ENCODE measurements at places on chromosomes 1 and 21.

- no peak for DNase-seq
Measured at GRCh38 chr21:31490443-31490842, 146.4 kb upstream of the TIAM1 start.

- DNase-seq: no peak
Measured at GRCh38 chr21:31288191-31288590, 55.9 kb downstream of the TIAM1 start.

GRCh38 chr1:180135535-180135934 lies 19.1 kb upstream of the QSOX1 start:
- DNase-seq: no peak

DNA sequence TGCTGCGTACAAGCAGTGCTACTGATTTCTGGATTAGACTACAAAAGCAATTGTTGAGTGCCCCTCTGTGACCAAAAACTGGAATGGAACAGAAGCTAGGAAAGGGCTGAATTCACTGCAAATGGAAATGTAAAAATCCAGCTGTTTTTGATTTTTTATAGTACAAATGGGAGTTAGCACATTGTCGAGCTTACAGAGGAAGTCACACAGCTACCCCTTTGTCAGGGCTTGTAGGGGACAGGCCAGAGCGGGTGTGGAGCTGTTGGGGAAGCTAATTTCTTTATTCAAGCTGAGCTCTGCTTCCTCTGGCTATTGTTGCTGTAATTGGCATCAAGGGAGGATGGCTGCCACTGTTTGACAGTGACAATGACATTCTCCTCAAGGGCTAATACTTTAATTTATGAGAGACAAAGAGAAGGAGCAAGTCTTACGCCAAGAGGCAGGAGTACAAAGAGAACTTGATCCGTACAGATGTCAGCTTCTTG lies 96.1 kb downstream of the SLC35F3 start:
- DNase-seq: no peak

DNA sequence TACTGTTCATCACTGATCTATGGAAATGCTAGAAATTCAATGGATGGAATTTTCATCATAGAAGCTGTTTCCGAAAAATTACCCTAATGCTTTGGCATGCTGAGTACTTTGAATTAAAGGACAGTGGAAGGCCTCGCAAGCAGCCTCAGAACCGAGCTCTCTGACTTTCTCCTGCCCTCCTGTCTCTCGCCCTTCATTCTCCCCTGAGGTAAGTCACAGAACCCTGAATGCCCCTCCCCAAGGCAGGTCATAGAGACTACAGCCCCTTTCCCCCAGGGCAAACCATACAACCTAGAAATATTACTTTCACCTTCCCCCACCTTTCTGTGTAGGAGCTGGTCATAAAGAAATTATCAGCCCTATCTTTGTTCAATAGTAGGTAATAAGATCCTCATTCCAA lies 74.8 kb downstream of the LRIG2 start:
- no peak for DNase-seq

DNA sequence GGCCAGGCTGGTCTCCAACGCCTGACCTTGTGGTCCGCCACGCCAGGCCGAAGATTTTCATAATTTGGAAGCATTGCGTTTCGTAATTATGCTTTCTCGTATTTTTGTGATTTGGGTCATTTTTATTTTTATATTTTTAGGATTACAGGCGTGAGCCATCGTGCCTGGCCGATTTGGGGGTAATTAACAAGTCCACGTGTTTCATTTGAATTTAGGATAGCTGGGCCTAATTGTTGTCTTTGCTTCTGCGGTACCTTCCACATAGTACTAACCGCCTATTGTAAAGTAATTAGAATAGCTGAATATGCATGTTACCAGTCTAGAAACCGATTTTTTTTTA lies 1.0 kb downstream of the RCC1 start:
- DNase-seq: no peak

DNA sequence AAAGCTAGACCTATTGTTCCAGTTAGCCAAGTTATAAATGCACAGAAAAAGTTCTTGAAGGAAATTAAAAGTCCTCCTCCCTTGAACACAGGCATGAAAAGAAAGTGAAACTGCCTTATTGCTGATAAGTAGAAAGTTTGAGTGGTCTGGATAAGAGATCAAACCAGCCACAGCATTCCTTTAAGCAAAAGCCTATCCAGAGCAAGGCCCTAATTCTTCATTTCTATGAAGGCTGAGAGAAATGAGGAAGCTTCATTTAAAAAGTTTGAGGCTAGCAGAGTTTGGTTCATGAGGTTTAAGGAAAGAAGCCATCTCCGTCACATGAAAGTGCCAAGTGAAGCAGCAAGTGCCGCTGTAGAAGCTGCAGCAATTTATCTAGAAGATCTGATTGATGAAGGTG lies 2.7 kb upstream of the SSX2IP start:
- no peak for DNase-seq

- no peak for DNase-seq
Measured at GRCh38 chr1:187038784-187039183, 210.0 kb downstream of the PLA2G4A start.

DNA sequence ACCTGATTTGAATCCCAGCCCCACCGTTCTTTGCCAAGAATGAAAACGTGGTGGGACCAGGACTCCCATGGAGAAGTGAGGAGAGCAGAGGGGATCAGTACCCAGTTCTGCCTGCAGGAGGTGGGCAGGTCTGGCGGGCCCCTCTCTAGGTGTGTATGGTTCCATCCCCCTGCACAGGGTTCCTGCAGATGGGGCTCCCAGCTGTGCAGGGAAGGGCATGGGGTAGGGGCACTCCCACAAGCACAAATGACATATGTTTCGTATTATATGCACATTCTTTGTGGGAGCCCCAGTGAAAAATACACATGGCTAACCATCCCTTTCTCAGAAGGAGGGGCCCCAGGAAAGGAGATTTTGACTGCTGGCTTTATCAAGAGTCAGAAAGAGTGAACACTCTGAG lies 144.6 kb downstream of the PLPP3 start:
- peak; percentile 14 for DNase-seq

DNA sequence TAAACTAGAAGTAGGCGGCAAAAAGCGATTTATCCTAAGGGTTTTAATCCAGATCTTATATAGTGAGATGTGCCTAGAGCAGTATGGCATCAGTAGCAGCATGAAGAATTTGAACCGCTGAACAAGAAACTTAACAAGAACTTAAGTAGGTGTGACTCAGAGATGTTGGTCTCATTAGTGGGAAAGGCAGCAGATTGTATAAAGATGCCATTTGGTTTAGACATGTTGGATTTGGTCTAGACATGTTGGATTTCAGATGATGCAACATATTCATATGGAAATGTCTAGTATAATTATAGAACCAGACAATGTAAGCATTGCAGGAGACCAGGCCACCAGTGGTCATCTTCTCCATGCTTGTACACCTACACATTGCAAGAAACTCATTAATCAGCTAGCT lies 42.1 kb upstream of the ZP4 start:
- no peak for DNase-seq

GRCh38 chr1:215285013-215285800 lies 202.7 kb downstream of the KCNK2 start:
- no peak for DNase-seq

- DNase-seq: no peak
Measured at GRCh38 chr1:168788258-168788657, 59.3 kb upstream of the DPT start.

GRCh38 chr1:219442611-219443061 lies 170.3 kb downstream of the ZC3H11B start:
- DNase-seq: no peak

GRCh38 chr1:171142416-171143385 lies 42.4 kb upstream of the FMO2 start:
- no peak for DNase-seq

- no peak for DNase-seq
Measured at GRCh38 chr1:209490013-209490412, 93.5 kb upstream of the CAMK1G start.

GRCh38 chr1:77412820-77413530 lies 131.2 kb downstream of the AK5 start:
- DNase-seq: no peak

GRCh38 chr1:69982992-69983391 lies 222.4 kb downstream of the LRRC40 start:
- DNase-seq: no peak

DNA sequence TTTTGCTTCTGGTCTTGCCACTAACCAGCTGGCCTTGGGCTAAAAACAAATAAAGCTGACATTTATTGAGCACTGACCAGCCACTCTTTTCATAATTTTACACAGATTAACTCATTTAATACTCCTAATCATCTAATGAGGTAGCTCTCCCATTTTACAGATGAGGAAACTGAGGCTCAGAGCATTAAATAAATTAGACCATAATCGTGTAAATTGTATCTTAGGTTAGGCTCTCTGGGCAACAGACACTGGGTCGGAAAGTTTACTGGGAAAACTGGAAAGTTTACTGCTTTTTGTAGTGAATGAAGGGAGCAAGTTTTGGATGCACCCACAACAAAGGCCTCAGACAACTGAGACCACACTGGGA lies 7.3 kb downstream of the BMP8B start:
- DNase-seq: no peak

DNA sequence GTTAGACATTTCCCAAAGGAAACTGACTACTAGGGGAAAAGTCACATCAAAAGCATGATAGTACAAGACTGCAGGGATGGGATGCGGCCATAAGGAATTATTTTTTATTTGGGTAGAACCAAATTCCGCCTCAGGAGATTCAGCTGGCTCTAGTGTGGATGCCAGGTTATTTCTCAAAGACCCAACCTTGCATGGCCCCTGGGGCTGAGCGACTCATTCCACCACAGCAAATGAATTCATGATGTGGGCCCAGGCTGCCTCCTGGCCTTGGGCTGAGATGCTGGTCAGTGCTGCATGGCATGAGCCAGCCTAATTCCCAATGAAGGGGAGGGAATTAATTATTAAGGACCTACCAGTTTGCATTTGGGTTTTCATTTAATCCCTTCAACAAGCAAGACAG lies 11.8 kb downstream of the TMEM35B start:
- no peak for DNase-seq

- no peak for DNase-seq
Measured at GRCh38 chr1:103191327-103191726, 83.0 kb upstream of the COL11A1 start.

DNA sequence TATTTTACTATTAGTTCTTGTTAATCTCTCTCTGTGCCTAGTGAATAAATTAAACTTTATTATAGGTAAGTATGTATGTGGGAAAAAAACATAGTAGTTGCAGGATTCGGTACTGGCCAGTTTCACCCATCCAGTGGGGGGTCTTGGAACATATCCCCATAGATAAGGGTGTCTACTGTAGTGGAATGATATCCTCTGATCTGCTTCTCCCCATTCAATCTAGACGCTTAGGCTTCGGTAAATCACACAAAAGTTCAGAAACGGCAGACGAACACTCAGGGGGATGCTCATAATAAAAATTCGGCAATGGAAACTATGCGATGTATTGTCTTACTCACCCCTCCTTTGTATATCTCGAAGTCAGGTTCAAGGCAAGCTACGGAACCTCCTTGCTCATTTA lies 232.9 kb upstream of the COA6 start:
- DNase-seq: no peak

- peak; percentile 79 for DNase-seq
Measured at GRCh38 chr21:27700974-27701614, 734.2 kb upstream of the ADAMTS5 start.

DNA sequence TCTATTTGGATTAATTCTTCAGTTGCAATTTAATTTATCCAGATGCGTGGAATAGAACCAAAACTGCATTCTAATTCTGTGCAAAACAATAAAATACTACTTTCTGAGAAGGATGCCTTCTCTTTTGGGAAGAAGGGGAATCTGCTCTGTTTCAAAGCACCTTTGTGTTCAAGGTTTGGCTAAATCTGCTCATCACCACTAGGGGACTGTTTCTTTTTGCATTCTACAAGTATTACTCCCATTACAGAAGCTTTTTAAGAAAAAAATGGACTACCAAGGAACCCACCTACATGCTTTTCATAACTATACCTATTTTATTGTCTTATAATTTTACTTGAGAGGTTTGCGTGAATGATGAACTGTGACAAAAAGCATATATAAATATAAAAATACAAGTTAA lies 18.2 kb downstream of the MRPS6 start:
- DNase-seq: no peak

DNA sequence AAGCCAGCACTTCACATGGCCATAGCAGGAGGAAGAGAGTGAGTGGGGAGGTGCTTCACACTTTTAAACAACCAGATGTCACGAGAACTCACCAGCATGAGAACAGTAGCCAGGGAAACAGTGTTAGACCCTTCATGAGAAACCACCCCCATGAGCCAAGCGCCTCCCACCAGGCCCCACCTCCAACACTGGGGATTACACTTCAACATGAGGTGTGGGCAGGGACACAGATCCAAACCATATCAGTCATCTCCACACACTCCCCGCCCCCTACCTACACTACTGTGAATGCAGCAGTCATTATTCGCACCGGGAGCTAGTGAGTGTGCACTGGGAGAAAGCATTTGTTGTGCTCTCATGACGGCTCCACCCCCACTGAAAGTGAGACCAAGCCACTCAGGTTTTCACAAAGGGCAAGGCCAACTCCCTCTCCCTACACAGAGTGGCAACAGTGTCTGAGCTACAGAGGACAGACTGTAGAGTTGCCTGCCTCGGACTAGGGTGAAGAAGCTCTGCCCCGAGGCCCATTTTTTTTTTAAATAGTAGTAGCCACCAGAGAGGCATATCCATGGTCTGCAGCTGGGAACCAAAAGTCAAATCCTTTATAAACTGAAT lies 125.6 kb downstream of the BARHL2 start:
- no peak for DNase-seq

DNA sequence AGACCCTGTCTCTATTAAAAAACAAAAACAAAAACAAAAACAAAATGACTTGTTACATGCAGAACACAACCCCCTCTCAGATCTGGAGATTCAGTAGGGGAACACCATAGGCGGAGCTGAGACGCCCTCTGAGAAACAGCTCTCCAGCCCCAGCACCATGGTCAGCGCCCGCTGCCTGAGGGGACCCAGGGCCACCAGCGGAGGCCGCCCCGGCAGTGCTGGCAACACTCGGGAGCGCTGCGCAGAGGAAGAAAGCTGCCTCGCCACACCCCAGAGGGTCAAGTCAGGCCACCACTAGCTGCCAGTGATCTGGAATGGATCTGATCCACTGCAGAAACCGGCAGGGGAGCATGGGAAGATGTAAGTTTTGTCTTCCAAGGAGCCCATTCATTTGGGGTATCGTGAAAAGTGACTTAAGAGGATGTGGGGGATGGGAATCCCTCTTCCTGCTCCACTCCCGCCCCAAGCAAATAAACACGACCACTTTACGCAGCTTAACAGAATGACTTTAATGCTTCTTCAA lies 3.1 kb downstream of the ACTA1 start:
- no peak for DNase-seq

GRCh38 chr1:208151728-208152598 lies 92.2 kb downstream of the PLXNA2 start:
- no peak for DNase-seq
